Thymus (tissue), 14 donors: ENCODE measurements at places on chromosomes 7 and 10. TPM values are rescaled to one million over a fixed set of nuclear protein-coding genes. Genes with fewer than 3 reads are reported as not detected.

- H3K36me3 ChIP-seq = no peaks in the 10 kb centered on the region
- H3K4me3 ChIP-seq = no peak overlapping the region
- no peaks in the 10 kb centered on the region for H3K27me3 ChIP-seq
These were observed 55.0 kb downstream of the CTTNBP2 start for GRCh38 chr7:117818232-117818631.

- H3K36me3 ChIP-seq = no peaks in the 10 kb centered on the region
- H3K27ac ChIP-seq = no peak overlapping the region
- DNase-seq = peak; percentile 38
- H3K27me3 ChIP-seq = peaks cover 89% of the 10 kb centered on the region
- peaks cover 21% of the 10 kb centered on the region for H3K4me1 ChIP-seq
These were observed 18.7 kb downstream of the HSPA12A start for GRCh38 chr10:116723428-116724281.

DNA sequence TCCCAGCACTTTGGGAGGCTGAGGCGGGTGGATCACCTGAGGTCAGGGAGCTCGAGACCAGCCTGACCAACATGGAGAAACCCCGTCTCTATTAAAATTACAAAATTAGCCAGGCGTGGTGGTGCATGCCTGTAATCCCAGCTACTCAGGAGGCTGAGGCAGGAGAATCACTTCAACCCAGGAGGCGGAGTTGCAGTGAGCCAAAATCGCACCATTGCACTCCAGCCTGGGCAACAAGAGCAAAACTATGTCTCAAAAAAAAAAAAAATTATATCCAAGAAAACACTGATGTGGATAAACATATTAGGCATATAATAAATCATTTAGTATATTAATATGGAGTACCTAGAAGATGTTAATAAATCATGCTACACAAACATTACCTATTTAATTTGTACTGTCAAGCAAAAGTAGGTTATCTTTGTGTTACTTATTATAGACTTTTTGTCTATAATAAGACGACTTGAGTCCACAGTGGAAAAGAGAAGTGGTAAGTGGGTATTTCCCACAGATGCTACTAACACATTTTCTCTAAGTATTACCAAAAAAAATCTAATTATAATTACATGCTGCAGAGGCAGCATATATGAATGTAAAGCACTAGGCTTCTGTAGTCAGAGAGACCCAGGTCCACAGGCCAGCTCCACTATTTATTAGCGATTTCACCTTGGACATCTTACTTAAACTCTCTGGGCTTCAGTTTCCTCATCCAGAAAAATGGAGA is 34.5 kb downstream of the DNMBP start:
- no peak for DNase-seq
- no peaks in the 10 kb centered on the region for H3K27me3 ChIP-seq
- no peak overlapping the region for H3K4me3 ChIP-seq
- H3K27ac ChIP-seq = no peak overlapping the region
- peaks cover 5% of the 10 kb centered on the region for H3K4me1 ChIP-seq

DNA sequence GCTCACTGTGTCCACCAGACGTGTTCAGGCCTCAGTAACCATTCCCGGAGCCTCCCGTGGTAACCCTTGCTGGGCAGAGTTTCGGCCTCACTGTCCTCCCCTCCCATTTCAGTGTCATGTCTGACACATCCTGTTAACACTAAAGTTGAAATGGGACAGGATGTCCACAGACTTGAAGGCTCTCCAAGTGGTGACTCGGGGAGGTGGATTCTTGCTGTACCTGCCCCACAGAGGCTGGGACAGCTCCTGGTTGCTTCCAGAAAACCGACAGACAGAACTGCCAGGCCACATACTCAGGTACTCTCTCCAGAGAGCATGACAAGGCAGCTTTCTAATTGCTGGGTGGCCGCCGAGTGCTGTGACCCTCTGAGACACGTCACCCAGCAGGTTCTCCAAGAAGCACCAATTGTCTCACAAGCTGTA is 17.9 kb upstream of the CYTH3 start:
- no peak overlapping the region for H3K4me3 ChIP-seq
- no peak overlapping the region for H3K27ac ChIP-seq
- H3K36me3 ChIP-seq = no peaks in the 10 kb centered on the region
- no peaks in the 10 kb centered on the region for H3K27me3 ChIP-seq
- no peaks in the 10 kb centered on the region for H3K4me1 ChIP-seq

DNA sequence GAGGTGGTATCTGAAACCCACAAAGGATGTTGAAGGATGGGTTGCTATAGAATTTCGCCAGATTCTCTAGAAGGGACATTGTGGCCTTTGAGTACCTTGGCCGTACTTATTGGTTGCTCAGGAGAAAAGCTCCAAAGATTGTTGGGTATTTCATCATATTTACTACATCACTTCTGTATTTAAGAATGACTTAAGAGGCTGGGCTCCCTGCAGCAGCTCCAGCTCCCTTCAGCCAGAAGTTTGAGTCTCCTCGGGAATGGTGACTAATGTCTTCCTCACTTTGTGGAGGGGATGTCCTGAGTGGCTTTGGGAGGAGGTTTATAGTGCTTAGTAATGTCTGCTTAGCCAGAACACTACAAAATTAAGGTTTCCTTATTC is 18.1 kb downstream of the MINDY4 start:
- no peak overlapping the region for H3K27ac ChIP-seq
- no peaks in the 10 kb centered on the region for H3K36me3 ChIP-seq
- no peak for DNase-seq
- H3K4me3 ChIP-seq = no peak overlapping the region
- no peaks in the 10 kb centered on the region for H3K4me1 ChIP-seq
- no peaks in the 10 kb centered on the region for H3K27me3 ChIP-seq

DNA sequence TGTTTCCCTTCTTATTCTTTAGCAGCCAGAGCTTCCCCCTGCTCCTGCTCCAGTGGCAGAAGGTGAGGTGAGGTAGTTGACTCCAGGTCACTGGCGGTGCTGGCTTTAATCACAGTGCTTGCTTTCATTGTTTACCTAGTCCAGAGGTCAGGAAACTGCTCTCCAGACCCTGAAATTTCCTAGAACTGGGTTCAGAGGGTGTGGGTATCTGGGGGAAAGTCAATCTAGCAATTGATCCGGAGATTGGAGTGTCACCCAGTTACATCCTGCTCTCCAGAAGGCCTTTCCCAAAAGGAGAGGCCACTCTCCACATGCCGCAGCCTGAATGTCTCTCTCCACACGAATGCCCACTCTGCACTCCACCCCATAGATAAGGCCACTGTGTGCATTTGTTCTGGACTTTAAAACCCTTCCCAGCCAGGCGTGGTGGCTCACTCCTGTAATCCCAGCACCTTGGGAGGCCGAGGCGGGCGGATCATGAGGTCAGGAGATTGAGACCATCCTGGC is 2.1 kb upstream of the MBL2 start:
- H3K4me3 ChIP-seq = no peak overlapping the region
- no peaks in the 10 kb centered on the region for H3K27me3 ChIP-seq
- H3K36me3 ChIP-seq = no peaks in the 10 kb centered on the region
- no peak for DNase-seq
- no peak overlapping the region for H3K27ac ChIP-seq
- peaks cover 13% of the 10 kb centered on the region for H3K4me1 ChIP-seq

- no peaks in the 10 kb centered on the region for H3K4me1 ChIP-seq
- peak within 1 kb of the TSS; percentile 37 for H3K4me3 ChIP-seq
- H3K36me3 ChIP-seq = no peaks in the 10 kb centered on the region
- H3K27me3 ChIP-seq = peaks cover 54% of the 10 kb centered on the region
- DNase-seq = no peak
These were observed at the start of gene CAV2 for GRCh38 chr7:116499168-116500077. CAV2 (plus strand) TSS chr7:116499738; CDS start chr7:116499782, 44 bp downstream.

GRCh38 chr7:155490697-155491628 is 33.0 kb downstream of the EN2 start:
- peak overlapping the region; percentile 51 for H3K4me3 ChIP-seq
- no peaks in the 10 kb centered on the region for H3K36me3 ChIP-seq
- DNase-seq = no peak
- H3K27ac ChIP-seq = no peak overlapping the region
- peaks cover 8% of the 10 kb centered on the region for H3K4me1 ChIP-seq
- H3K27me3 ChIP-seq = peaks cover 16% of the 10 kb centered on the region

- H3K4me3 ChIP-seq = no peak overlapping the region
- H3K36me3 ChIP-seq = no peaks in the 10 kb centered on the region
- no peak for DNase-seq
- no peak overlapping the region for H3K27ac ChIP-seq
- H3K4me1 ChIP-seq = no peaks in the 10 kb centered on the region
These were observed 1066.0 kb upstream of the CELF2 start for GRCh38 chr10:9951481-9952257.

DNA sequence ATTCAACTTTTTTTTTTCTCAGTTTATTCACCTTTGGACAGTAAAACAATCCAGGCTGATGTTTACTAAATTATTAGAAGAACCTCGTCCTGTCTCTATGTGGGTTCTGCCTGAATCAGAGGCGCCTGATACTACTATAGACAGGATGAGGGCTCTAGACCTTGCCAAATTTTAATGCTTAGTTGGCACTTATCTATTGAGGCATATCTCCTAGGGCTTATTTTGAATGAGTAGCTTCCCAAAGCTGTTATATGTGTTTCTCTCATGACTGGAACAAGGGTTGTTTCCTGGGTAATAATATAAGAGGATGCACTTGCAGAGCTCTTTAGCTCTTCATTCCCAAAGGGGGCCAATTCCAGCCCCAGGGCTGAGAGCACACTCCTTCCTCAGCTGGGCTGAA is 23.6 kb downstream of the HECW1 start:
- no peak for DNase-seq
- H3K27me3 ChIP-seq = no peaks in the 10 kb centered on the region
- no peak overlapping the region for H3K27ac ChIP-seq
- no peaks in the 10 kb centered on the region for H3K36me3 ChIP-seq
- no peaks in the 10 kb centered on the region for H3K4me1 ChIP-seq

GRCh38 chr10:62422068-62422590 is 48.0 kb downstream of the ZNF365 start:
- H3K27ac ChIP-seq = no peak overlapping the region
- H3K4me3 ChIP-seq = no peak overlapping the region
- H3K4me1 ChIP-seq = no peaks in the 10 kb centered on the region

DNA sequence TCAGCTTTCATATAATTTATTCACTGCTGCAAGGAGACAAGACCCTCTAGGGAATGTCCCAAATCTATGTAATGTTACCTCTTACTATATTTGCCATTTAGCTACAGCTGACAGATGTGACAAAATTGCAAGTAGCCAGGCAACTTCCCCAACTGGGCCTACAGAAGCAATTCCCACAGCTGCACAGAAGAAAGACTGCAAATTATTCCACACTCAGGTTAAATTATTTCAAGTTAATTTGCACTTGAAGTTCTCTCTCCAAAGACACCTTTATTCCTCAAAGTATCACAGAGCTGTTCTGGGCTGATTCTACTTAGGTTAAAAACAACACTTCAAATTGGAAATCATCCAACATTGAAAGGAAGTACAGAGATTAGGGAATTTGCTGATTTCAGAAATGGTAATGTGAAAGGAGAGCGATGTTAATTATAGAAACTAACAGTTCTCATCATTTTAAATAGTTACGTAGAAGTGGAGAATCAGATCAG is 133.6 kb downstream of the THSD7A start:
- H3K27ac ChIP-seq = no peak overlapping the region
- no peak for DNase-seq
- no peaks in the 10 kb centered on the region for H3K27me3 ChIP-seq
- no peaks in the 10 kb centered on the region for H3K4me1 ChIP-seq
- H3K36me3 ChIP-seq = no peaks in the 10 kb centered on the region

DNA sequence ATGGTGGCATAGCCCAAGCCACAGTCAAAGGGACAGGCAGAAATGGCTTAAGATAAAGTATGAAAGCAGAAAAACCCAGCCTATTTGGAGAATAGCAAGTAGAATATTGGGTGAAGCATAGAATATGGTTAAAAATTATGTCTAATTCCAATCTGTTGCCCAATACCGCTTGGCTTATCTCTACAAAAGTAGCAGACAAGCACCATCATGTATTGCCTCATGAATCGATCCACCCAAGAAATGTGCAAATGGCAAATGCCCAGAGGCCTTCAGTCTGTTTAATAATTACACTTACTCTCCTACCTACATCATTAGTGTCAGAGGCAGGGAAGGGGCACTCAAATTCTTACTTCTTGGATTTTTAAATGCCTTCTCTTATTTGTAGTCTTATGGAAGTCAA is 130.9 kb upstream of the ADAM12 start:
- no peak overlapping the region for H3K27ac ChIP-seq
- H3K36me3 ChIP-seq = no peaks in the 10 kb centered on the region
- H3K4me1 ChIP-seq = no peaks in the 10 kb centered on the region
- H3K4me3 ChIP-seq = no peak overlapping the region
- DNase-seq = no peak

- H3K4me3 ChIP-seq = no peak overlapping the region
- peaks cover 12% of the 10 kb centered on the region for H3K4me1 ChIP-seq
- H3K27me3 ChIP-seq = peaks cover 100% of the 10 kb centered on the region
- H3K36me3 ChIP-seq = no peaks in the 10 kb centered on the region
- no peak overlapping the region for H3K27ac ChIP-seq
These were observed 2.7 kb downstream of the DLX5 start for GRCh38 chr7:97021747-97022490.

GRCh38 chr7:73811760-73812168 is 19.0 kb upstream of the CLDN4 start:
- no peak overlapping the region for H3K27ac ChIP-seq
- H3K4me1 ChIP-seq = no peaks in the 10 kb centered on the region
- H3K36me3 ChIP-seq = no peaks in the 10 kb centered on the region
- DNase-seq = no peak
- H3K4me3 ChIP-seq = no peak overlapping the region
- H3K27me3 ChIP-seq = no peaks in the 10 kb centered on the region

- no peak overlapping the region for H3K27ac ChIP-seq
- H3K4me1 ChIP-seq = no peaks in the 10 kb centered on the region
- no peak overlapping the region for H3K4me3 ChIP-seq
- no peaks in the 10 kb centered on the region for H3K36me3 ChIP-seq
These were observed 157.2 kb downstream of the ARHGAP12 start for GRCh38 chr10:31771331-31771831.

The IGFBP1 gene
- polyA plus RNA-seq = 17.2 TPM

The SHH gene
- polyA plus RNA-seq = 0.09 TPM

The IFIT2 gene
- polyA plus RNA-seq = 16.0 TPM

The C1QL3 gene
- 0.05 TPM for polyA plus RNA-seq

The LLCFC1 gene
- not detected for polyA plus RNA-seq

The KAZALD1 gene
- polyA plus RNA-seq = 2.3 TPM

The THNSL1 gene
- 3.5 TPM for polyA plus RNA-seq

The TMEM26 gene
- polyA plus RNA-seq = 2.5 TPM

The MKX gene
- polyA plus RNA-seq = 0.34 TPM

The TDRD1 gene
- 0.07 TPM for polyA plus RNA-seq

The DNAJC30 gene
- polyA plus RNA-seq = 8.0 TPM

The GPR146 gene
- 12.6 TPM for polyA plus RNA-seq
